Sigmoid colon (tissue), 7 donors: ENCODE measurements at places on chromosomes 2 and 18. TPM values are rescaled to one million over a fixed set of nuclear protein-coding genes. Genes with fewer than 3 reads are reported as not detected.

DNA sequence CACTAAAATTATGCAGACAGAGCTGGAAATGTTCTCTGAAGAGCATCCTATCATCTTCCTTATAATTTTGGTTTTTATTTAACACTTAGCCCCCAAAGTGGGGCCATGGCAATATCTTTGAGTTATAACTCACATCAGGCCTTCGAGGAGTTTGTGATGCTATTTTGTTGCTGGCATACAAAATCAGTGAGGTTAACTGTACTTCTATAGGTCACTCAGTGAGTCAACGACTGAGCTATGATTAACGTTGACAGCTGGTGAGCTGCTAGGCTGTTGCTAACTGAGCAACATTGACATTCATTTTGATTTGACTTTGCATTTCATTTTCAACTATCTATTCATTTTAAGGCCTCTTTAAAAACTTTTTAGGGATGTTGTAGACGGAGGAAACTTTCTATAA is 50.0 kb downstream of the GPD2 start:
- DNase-seq: no peak
- H3K36me3 ChIP-seq: no peaks in the 10 kb centered on the region
- no peaks in the 10 kb centered on the region for H3K4me1 ChIP-seq
- H3K27ac ChIP-seq: no peak overlapping the region
- H3K4me3 ChIP-seq: no peak overlapping the region

DNA sequence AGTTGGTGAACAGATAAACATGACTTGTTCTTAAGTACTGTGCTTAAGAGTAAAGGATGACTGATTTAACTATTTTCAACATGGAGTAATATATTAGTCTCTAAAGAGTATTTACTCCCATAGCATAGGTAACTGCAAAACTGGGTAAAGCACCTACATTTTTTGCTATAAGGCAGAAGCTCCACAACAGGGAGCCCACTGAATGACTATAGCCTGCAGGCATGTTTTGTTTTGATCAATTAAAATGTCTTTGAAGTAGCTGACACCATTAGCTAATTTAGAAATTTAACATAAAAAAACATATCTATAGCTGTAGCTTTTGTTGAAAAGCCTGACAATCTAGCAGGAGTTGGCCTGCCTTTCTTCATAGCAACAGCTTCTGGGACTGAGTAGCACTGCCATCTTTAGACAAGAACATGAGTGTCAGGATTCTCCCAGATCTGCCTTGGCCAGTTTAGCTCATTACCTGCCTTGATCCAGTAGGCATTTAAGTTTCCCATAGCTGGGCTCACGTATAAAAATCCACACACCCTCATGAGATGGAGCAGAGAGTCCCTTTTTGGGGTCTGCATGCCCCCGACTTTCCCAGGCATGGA is 1935.1 kb upstream of the PIK3C3 start:
- H3K4me3 ChIP-seq: no peak overlapping the region
- no peak for DNase-seq
- H3K27me3 ChIP-seq: no peaks in the 10 kb centered on the region
- no peaks in the 10 kb centered on the region for H3K36me3 ChIP-seq
- H3K27ac ChIP-seq: no peak overlapping the region
- no peaks in the 10 kb centered on the region for H3K4me1 ChIP-seq

DNA sequence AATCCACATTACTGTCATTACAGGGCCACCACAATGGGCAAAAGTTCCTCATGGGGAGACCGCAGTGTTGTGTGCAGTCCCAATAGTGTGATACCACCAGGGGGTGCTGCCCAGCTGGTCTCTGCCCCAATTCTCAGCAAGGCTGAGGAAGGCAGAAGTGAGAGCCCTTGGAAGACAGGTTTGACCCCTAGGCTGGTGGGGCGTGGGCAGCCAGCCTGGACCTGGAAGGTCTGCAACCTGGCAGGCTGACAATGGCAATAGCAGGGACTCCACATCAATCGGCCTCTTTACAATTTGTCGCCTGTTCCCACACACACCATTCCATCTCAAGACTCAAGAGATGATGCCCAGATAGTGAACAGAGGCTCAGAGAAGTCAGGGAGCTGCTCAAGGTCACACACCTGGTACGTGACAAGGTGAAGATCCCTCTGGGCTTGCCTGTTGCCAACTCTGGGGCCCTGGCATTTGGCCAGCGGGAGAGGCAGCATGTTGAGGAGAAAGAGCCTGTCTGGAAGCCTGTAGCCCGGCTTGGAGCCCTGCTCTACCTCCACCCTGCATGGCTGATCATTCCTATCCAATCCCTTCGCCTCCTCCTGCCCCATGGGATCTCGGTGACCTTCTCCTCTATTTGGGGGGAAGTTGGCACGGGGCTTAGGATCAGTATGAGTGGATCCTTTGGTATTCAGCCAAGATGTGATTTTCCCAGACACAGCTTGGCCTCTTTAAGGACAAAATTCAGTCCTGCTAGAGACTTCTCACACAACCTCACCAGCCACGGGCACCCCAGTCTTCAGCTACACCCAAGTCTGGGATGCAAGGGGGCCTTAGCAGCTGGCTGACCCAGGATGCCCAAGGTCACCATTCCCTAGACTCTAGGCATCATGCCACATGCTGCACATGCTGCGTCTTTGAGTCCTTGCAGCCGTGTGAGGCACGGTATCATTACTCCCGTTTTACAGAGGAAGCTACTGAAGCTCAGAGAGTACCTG is 2.9 kb upstream of the ATOH8 start:
- H3K4me3 ChIP-seq: no peak overlapping the region
- peaks cover 57% of the 10 kb centered on the region for H3K4me1 ChIP-seq
- DNase-seq: peak; percentile 87
- no peaks in the 10 kb centered on the region for H3K36me3 ChIP-seq
- no peaks in the 10 kb centered on the region for H3K27me3 ChIP-seq

- no peaks in the 10 kb centered on the region for H3K36me3 ChIP-seq
- H3K4me3 ChIP-seq: no peak overlapping the region
- no peak overlapping the region for H3K27ac ChIP-seq
- no peaks in the 10 kb centered on the region for H3K4me1 ChIP-seq
- no peak for DNase-seq
- no peaks in the 10 kb centered on the region for H3K27me3 ChIP-seq
Observed at GRCh38 chr2:145721681-145722080, 1201.8 kb upstream of the ZEB2 start.

The MDH1B gene
- total RNA-seq: 1.4 TPM

The DUSP19 gene
- 5.0 TPM for total RNA-seq

- no peak overlapping the region for H3K4me3 ChIP-seq
- no peak for DNase-seq
- H3K4me1 ChIP-seq: peaks cover 13% of the 10 kb centered on the region
- no peak overlapping the region for H3K27ac ChIP-seq
- no peaks in the 10 kb centered on the region for H3K27me3 ChIP-seq
- no peaks in the 10 kb centered on the region for H3K36me3 ChIP-seq
Observed at GRCh38 chr2:162074928-162075688, 1.1 kb upstream of the DPP4 start.

- H3K4me3 ChIP-seq: no peak overlapping the region
- peak; percentile 44 for DNase-seq
- H3K36me3 ChIP-seq: no peaks in the 10 kb centered on the region
- H3K4me1 ChIP-seq: no peaks in the 10 kb centered on the region
- no peak overlapping the region for H3K27ac ChIP-seq
- H3K27me3 ChIP-seq: no peaks in the 10 kb centered on the region
Observed at GRCh38 chr2:10520154-10520553, 72.0 kb upstream of the ODC1 start.

GRCh38 chr2:12168791-12169388 is 422.5 kb downstream of the LPIN1 start:
- DNase-seq: peak; percentile 82
- no peak overlapping the region for H3K4me3 ChIP-seq
- H3K36me3 ChIP-seq: no peaks in the 10 kb centered on the region

The CETN1 gene
- not detected for total RNA-seq

GRCh38 chr2:204871231-204871953 is 326.1 kb downstream of the PARD3B start:
- peaks cover 17% of the 10 kb centered on the region for H3K4me1 ChIP-seq
- DNase-seq: no peak
- no peaks in the 10 kb centered on the region for H3K27me3 ChIP-seq
- no peaks in the 10 kb centered on the region for H3K36me3 ChIP-seq
- no peak overlapping the region for H3K27ac ChIP-seq

- H3K4me1 ChIP-seq: no peaks in the 10 kb centered on the region
- no peak overlapping the region for H3K27ac ChIP-seq
Observed at GRCh38 chr2:50125246-50125645, 906.7 kb downstream of the NRXN1 start.

DNA sequence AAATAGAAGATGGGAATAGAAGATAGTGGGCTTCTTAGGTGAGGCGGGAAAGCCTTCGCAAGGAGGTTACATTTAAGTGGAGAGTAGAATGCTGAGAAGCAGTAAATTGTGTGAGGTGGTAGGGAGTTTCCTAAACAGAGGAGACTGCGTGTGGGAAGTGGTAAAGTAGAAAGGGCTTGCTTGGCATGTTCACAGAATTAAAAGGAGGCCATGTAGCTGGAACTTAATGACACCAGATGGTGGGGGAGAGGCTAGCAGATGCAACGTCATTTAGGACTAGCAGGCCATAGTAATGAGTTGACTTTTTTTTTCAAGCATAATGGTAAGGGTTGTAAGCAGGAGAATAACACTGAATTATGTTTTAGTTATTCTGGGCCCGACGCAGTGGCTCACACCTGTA is 13.0 kb upstream of the RTN4 start:
- no peaks in the 10 kb centered on the region for H3K36me3 ChIP-seq
- DNase-seq: no peak
- no peak overlapping the region for H3K4me3 ChIP-seq
- H3K27ac ChIP-seq: no peak overlapping the region
- H3K4me1 ChIP-seq: no peaks in the 10 kb centered on the region

The RAPGEF4 gene
- 7.6 TPM for total RNA-seq

The ADCYAP1 gene
- 1.3 TPM for total RNA-seq

DNA sequence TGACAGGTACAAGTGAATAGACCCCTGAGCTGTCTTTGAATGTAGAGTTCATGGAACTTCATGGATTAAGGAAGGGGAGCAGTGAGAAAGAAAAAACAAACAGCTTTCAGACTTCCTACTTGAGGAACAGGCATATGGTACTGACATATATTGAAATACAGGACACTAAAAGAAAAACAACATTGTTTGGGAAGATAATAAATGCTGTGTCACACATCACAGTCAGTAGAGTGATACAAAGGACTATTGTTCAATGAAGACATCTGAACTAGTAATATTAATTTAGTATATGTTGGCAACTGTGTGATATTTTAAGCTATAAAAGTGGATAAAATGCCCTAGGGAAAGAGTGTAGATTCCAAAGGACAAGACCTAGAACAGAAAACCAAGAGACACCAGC is 3.3 kb downstream of the DSC2 start:
- peaks cover 32% of the 10 kb centered on the region for H3K27me3 ChIP-seq
- H3K4me1 ChIP-seq: no peaks in the 10 kb centered on the region
- DNase-seq: no peak
- H3K4me3 ChIP-seq: no peak overlapping the region

DNA sequence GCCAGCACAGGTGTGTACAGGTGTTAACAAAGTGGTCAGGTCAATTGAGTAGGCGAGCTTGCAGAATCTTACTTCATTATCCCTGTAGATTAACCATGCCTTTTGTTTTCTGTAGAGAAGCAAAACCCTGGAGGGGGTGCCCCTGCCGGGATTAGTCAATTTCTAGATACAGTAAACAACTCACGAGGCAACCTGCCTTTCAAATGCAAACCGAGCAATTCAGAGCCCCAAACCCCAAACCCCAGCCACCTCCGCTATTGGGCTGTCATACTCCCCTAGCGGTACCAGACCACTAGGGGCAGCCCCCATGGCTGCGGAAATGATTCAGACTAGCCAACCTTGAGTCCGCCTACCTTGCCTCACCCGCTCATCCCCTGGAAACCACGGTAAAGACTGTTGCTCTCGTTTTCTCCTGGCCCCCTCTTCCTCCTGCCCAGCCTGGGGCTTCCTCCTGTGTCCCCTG is 61.4 kb upstream of the KIF5C start:
- peaks cover 50% of the 10 kb centered on the region for H3K4me1 ChIP-seq
- no peak overlapping the region for H3K4me3 ChIP-seq
- no peak overlapping the region for H3K27ac ChIP-seq
- no peaks in the 10 kb centered on the region for H3K27me3 ChIP-seq
- H3K36me3 ChIP-seq: no peaks in the 10 kb centered on the region

GRCh38 chr18:74689251-74689650 is 91.6 kb downstream of the ZNF407 start:
- no peak overlapping the region for H3K4me3 ChIP-seq
- H3K4me1 ChIP-seq: no peaks in the 10 kb centered on the region
- H3K27ac ChIP-seq: no peak overlapping the region
- no peak for DNase-seq

DNA sequence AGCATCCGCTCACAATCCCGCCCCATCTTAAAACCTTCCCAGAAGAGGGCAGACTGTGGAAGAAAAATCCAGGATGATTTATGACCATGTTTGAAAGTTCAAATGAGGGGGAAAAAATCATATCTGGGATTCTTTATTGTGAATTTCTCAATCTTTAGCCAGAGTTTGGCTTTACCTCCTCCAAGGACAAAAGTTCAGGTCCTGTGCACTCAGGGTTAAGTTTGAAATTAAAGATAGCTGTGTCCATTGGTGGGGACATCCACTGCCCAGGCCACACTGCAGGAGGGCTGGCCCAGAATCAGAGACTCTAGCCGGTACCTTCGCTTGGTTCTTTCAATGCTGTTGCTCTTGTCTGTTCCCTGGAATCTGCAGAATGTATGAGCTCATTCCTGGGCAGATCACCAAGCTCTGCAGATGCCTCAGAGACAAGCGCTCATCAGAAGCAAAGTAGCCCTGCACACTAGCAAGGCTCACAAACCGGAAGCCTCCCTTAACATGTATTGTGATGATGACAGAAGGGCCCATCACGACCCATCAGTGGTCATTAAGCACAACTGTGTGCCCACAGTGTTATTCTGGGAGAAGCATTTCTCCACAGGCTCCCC is 375.3 kb upstream of the KLHL29 start:
- DNase-seq: peak; percentile 82
- no peaks in the 10 kb centered on the region for H3K36me3 ChIP-seq
- H3K27ac ChIP-seq: peak overlapping the region; percentile 44
- peaks cover 28% of the 10 kb centered on the region for H3K4me1 ChIP-seq
- H3K4me3 ChIP-seq: no peak overlapping the region

The PLEK gene
- total RNA-seq: 13.2 TPM
